BJ (cell line): ENCODE measurements at places on chromosomes 6 and 20.

DNA sequence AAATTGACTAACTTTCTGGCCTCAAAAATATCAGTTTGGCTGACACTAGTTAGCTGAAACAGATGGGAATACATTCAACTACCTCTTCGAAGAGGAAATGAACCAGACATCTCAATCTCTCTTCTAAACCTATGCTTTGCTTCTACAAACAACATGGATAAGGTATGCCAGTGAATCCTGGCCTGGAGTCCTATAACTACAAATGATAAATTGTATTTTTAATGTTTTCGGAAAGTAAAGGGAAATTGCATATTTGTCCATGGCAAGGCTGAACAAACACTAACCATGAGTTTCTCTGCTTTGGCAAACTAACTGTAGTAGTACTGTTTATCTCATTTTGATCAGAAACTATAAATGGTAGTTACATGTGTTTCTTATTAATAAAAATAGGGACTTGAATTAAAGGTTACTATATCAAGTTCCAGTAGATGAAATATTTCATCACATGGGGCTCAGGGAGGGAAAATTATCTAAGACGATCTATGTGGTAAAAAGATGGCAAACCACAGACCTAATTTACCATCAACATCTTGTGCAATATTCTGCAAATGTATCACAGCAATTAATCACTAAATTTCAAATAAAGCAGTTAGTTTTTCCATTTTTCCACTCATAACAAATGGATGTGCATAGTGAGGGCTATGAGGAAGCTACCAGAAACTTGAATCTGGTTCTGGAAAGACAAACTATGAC, 76.8 kb downstream of the COL12A1 start:
- peak; percentile 67 for DNase-seq

- no peak for DNase-seq
Observed at GRCh38 chr6:6788394-6789032, 200.0 kb downstream of the LY86 start.

DNA sequence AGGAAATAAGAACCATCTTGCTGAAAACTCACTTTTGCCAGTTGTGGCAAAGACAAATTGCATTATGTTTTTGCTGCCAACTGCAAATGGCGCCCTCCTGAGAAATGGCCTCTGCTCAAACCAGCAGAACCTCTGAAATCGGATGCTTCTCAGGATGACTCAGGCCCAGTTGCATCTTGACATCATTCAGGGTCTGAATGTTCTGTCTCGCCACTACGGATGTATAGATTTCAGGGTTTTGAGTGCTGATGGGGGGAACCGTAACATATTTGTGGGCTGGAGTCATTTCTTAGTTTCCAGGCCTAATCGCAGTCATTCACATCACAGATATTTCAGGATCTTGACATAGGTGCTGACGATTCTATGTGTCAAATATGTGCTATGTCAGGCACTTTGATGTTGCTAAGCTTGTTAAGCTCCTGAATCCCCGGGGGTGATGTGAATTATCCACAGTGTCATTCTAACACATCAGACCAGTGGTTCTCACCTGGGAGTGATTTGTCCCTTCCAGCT, 207.1 kb downstream of the NFATC2 start:
- no peak for DNase-seq

GRCh38 chr6:75852721-75853120, 103.7 kb downstream of the MYO6 start:
- DNase-seq = no peak

- peak; percentile 44 for DNase-seq
Observed at GRCh38 chr6:134529921-134530320, 212.0 kb upstream of the SGK1 start.

- no peak for DNase-seq
Observed at GRCh38 chr20:51139891-51140290, 117.0 kb upstream of the KCNG1 start.

DNA sequence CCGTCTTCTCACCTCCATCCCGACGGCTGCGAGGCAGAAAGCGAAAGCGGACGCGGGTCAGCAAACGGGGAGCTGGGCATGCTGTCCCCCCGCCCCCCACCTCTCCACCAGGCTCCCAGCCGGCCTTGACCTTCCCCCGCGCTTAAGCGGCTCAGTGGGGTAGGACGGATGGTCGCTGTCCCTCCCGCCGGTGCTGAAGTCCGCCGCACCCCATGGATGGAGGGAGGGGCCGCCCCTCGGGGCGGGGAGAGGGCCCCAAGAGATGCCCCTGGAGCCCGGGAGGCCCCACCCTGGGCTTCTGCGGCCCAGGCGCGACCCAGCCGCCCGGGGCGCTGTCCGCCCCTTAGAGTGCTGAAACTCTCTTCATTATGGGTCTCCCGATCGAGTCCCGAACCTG, at the start of gene KCNB1:
Gene KCNB1 (minus strand): TSS at position 48 of the 397 bp plus-strand sequence. CDS start 188 bp downstream, outside the sequence.
- DNase-seq = no peak

DNA sequence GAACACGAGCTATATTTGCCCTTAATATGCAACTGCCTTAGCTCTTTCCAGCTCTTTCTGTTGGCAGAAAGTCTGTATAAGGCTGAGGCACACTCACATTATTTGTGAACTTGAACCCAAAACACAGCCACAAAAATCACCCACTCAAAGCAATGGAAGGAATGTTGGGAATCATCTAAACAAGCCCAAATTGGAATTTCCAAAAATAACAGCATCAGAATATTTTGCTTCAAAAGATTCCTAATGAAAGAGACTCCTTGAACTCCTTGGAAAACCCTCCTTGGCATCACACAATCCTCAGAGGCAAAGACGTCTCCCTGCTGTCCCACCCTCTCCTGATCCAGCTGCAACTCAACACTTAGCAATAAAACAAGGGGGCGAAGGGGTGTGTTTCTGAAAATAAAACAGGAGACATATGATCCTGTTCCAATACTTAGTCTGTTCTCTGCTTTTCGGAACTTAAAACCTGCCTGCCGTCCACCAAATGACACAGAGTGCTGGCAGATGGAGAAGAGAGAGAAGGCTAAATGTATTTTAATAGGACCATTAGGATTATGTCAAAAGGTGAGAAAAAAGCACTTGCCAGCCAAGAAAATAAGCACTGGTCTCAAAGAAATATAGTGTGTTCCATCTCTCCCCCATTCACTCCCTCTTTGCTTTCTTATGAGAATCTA, 320.7 kb upstream of the JARID2 start:
- DNase-seq = no peak

DNA sequence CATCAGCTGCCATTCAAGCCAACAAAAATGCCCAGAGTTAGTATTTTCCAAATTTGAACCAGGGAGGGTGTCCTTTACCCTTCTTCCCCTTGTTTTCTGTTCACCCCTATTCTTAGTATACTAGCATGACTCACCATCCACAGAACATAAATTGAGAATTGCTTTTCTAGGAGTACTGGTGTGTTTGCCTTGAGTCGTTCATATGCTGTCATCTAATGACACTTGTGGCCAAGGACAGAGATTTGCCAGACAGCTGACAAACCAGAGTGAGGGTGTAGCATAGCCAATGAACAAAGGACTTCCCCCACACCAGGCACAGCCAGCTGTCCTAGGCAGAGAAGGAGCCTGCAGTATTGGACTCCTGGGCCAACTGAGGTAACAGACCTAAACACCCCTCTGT, 62.2 kb downstream of the FILIP1 start:
- no peak for DNase-seq

DNA sequence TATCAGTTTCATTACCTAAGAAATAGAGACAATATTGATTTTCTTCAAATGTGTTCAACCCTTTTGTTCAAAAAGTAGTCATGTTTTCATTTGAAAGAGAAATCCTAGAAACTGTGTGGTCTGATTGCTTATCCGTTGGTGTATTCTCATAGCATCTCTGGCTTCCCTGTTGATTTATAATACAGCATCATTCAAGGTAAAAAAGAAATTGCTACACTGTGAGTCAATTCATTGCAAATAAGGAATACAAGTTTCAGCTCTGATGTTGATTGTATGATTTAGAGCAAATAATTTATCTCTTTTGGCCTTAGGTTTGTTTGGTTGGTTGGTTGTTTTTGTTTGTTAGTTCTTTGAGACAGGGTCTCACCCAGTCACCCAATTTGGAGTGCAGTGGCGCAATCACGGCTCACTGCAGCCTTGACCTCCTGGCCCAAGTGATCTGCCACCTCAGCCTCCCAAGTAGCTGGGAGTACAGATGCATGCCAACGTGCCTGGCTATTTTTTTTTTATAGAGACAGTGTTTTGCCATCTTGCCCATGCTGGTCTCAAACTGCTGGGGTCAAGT, 185.5 kb upstream of the TNFAIP3 start:
- no peak for DNase-seq

GRCh38 chr6:106085984-106086813, at the start of gene PRDM1:
Gene PRDM1, plus strand, starts transcription at chr6:106086336. Its CDS starts 218 bp downstream, at chr6:106086554.
- no peak for DNase-seq

- peak; percentile 3 for DNase-seq
Observed at GRCh38 chr6:96626759-96627364, 63.9 kb downstream of the FHL5 start.
